Caco-2 (cell line): ENCODE measurements at places on chromosomes 13 and 19. TPM values are rescaled to one million over a fixed set of nuclear protein-coding genes. Genes with fewer than 3 reads are reported as not detected.

DNA sequence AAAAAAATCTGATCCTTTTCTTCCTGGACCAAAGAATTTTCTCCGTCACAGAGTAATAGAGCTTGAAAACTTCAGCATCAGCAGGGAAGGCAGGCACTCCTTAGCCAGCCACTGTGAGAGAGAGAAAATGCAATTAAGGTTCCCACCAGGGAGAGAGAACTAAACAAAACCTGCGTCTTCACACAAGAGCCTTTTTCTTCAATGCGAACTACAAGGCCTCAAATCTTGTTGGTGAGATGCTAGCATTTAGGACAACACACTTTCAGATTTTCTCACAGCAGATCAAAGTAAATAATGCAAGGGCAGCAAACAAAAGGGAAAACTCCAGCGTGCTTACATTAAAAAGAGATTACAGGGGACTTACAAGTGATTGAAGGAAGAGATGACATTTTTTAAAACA lies 80.1 kb downstream of the DACH1 start:
- no peak for DNase-seq

The ZNF274 gene
- 19.9 and 21.6 TPM in 2 replicates for total RNA-seq

- no peak for DNase-seq
These were observed 442.3 kb downstream of the FGF9 start for GRCh38 chr13:22112956-22113745.

The SAE1 gene
- total RNA-seq = 238 and 251 TPM in 2 replicates

The ANGPTL8 gene
- total RNA-seq = not detected in 2 replicates

DNA sequence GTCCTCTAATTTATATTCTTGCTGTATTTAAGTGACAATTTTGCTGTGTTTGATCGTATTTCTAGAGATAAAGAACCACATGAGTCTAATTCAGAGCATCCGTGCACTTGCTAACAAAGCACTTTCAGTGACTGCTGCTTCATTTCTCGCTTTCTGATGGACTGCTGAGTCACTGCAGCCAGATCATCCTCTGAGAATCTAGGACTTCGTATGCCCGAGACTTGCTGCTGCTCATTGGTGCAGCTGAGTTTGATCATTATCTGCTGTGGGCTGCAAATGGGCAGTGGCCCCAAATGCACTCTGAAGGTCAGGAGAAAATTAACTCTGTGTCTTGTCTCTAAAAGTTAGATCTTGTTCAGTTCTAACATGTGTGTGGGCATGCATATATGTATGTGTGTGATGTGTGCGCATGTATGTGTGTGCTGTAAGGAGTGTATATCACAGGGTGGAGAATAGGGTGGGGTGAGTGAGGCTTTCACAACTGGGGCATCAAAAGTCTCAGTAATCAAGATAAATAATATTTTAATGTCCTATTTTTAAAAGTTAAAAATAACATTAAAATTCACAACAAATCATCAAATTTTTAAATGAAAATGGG lies 342.6 kb downstream of the MTUS2 start:
- no peak for DNase-seq

The ZNF229 gene
- total RNA-seq = not detected in 2 replicates

The NECTIN2 gene
- total RNA-seq = 257 and 258 TPM in 2 replicates

DNA sequence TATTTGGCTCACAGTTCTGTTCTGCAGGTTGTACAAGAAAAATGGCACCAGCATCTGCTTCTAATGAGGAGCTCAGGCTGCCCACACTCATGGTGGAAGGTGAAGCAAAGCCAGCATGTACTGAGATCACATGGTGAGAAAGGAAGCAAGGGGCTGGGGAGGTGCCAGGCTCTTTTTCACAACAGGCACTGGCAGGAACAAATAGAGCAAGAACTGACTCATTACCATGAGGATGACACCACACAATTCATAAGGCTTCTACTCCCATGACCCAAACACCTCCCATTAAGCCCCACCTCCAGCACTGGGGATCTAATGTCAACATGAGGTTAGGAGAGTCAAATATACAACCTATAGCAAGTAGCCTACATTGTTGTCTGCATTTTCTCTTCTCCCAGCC lies 522.6 kb downstream of the RFC3 start:
- DNase-seq = no peak

The BCKDHA gene
- total RNA-seq = 9.4 and 19.4 TPM in 2 replicates

DNA sequence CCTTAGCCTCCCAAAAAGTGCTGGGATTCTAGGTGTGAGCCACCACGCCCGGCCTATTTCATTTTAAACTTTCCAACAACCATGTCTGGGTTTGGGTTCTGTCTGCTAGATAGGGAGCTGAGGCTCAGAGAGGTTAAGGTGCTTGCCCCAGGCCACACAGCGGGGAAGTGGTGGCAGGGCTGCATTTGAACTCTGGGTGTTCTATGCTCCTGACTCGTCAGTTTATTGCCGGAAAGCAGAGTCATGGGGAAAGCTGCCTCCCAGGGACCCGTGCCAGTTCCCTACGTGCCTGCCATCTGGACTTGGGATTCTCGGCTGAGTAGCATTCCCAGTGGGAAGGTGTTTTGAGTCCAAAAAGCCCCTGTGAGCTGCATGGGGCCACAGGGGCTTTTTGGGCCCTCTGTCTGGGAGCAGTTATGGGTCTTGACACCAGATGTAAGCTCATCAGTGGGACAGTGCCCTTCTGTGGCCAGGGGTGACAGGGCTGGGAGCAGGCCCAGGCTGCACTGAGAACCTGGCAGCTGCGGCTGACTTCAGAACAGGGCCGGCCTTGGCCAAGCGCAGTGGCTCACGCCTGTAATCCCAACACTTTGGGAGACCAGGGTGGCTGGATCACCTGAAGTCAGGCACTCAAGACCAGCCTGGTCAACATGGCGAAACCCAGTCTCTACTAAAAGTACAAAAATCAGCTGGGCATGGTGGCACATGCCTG lies 10.9 kb downstream of the RFX1 start:
- DNase-seq = no peak

GRCh38 chr19:29674374-29675119 lies 9.3 kb downstream of the PLEKHF1 start:
- no peak for DNase-seq

The ZNF382 gene
- 0.12 and 0.50 TPM in 2 replicates for total RNA-seq

The DCLK1 gene
- total RNA-seq = not detected in 2 replicates

DNA sequence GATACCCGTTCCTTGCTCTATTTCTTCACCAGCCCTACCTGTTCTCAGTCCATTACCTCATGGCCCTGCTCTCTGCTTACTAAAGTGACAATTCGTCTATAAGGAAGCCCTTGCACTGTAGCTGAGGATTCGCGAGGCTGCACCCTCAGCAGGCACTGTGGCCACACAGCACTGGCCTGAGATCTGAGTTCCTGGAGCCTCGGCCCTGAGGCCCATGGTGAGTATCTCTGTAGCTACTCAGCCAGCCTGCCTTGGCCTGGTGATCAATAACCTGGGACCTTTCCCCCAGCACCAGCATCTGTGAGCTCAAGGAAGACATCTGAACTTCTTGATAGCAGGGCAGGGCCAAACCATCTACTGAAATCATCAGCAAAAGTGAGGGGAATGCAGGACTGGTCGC lies 90.7 kb downstream of the RGCC start:
- DNase-seq = no peak

DNA sequence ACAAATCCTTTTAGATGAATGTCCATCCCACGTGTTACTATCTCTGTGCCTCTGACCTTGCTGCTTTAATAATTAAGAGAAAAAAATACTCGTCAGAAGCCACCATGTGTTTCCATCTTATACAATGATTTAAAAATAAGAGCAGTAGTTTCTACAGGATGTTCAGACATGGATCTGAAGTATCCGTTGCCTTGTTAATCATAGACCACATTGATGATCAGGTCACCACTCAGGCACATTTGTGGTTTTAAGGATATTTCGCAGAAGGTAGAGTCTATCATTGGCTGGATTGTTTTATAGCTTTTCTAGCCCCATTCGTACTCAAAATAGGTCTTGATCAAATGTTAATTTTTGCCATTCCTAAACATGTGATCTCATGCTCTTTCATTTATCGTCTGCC lies 710.0 kb upstream of the ARGLU1 start:
- no peak for DNase-seq

- DNase-seq = no peak
These were observed 23.5 kb downstream of the TFDP1 start for GRCh38 chr13:113607889-113608635.

The ADM5 gene
- total RNA-seq = 8.5 and 10.4 TPM in 2 replicates

The AZU1 gene
- total RNA-seq = not detected in 2 replicates

The WTIP gene
- total RNA-seq = 53.3 and 58.0 TPM in 2 replicates

The TEAD2 gene
- 8.6 and 8.8 TPM in 2 replicates for total RNA-seq

The FLT1 gene
- 0.66 and 0.93 TPM in 2 replicates for total RNA-seq

The IZUMO4 gene
- 1.1 and 1.6 TPM in 2 replicates for total RNA-seq

GRCh38 chr19:46373491-46374359 lies 26.8 kb downstream of the PPP5C start:
- no peak for DNase-seq

DNA sequence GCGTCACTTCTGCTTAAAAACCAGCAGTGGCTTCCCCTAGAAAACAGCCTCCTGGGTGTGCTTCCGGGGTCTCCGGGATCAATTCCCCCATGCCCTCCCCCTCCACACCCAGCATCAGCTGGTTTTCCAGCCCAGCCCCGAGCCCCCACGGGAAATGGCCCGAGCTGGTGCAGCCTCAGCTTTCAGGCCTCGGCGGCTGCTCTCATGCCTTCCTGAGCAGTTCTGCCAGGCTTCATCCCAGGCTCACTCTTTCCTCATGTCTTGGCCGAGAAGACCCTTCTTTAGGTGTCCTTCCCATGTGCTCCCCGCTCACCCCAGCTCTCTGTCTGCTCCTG lies 103.1 kb upstream of the RNF113B start:
- DNase-seq = no peak

GRCh38 chr13:102236341-102236740 lies 165.5 kb downstream of the FGF14 start:
- no peak for DNase-seq

GRCh38 chr13:42035905-42036521 lies 12.4 kb upstream of the DGKH start:
- DNase-seq = no peak

The FXYD1 gene
- total RNA-seq = not detected in 2 replicates

The FGF14 gene
- total RNA-seq = not detected in 2 replicates

- no peak for DNase-seq
These were observed at the start of gene FFAR3 for GRCh38 chr19:35357867-35358573. Gene FFAR3, plus strand, starts transcription at chr19:35358460. Its CDS starts 431 bp downstream, at chr19:35358891.

DNA sequence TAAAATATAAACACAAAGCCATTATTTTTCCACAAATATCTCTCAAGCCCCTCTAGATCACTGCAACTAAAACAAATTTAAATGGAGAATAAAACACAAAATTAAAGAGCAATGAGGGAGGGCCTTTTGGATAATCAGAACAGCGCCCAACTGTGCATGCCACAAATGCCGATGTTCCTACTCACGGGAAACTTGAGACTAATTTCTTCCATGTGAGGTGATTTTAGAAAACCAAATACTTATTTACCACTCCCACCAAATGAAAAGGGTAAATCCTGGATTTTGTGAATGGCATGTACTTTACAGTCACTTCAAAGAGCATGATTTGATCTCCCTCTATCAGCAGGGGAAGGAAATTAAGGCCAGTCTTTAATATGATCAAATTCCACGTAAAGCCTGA lies 74.8 kb downstream of the SLC7A1 start:
- DNase-seq = no peak

The ZNF844 gene
- 0.72 and 1.0 TPM in 2 replicates for total RNA-seq

GRCh38 chr13:49649244-49649962 lies 21.1 kb downstream of the ARL11 start:
- no peak for DNase-seq

DNA sequence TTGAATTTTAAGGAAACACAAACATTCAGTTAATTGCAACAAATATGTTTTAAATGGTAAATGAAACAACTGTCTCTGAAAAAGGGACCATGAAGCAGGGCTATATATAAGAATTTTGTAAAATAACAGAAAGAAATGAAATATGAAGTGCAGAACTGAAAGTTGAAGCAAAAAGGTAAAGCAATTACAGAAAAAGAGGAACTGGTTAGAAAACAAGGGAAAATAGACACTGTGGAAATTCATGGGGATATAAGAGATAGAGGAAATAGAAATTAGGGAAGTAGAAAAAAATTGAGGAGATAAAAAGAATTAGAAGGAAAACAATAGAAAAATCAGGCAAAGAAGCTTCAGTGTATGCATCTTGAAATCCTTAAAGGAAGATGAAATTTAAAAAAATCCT lies 40.0 kb upstream of the TDRD3 start:
- no peak for DNase-seq

- DNase-seq = no peak
These were observed 960.0 kb upstream of the PCDH20 start for GRCh38 chr13:62375653-62376052.

DNA sequence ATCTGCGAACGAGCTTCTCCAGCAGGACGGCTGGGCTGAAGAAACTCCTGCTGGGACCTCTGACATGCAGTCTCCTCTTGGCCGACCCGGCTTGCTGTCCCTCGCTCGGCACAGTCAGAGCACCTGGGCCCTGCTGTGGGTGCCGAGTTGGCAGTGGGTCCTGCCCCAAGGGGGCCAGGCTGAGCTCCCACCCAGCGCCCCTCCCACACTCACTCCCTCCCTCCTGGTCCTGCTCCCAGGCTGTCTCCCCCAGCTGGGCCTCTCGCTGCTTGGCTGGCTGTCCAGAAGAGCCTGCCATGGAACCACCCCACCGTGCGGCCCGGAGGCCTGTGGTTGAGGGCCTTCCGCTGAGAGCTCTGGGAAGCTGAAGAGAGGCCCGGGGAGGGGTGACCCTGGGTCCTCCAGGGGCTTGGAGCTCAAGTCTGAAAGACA lies 6.0 kb downstream of the AKT2 start:
- DNase-seq = no peak

The SLC1A6 gene
- total RNA-seq = not detected in 2 replicates

The SLC25A41 gene
- total RNA-seq = 0.23 TPM in 1 of 2 replicates, not detected in the other

- DNase-seq = no peak
These were observed 653.8 kb downstream of the PCDH9 start for GRCh38 chr13:66576381-66576780.

GRCh38 chr19:7792281-7792680 lies 29.2 kb downstream of the CLEC4M start:
- DNase-seq = peak; percentile 78

DNA sequence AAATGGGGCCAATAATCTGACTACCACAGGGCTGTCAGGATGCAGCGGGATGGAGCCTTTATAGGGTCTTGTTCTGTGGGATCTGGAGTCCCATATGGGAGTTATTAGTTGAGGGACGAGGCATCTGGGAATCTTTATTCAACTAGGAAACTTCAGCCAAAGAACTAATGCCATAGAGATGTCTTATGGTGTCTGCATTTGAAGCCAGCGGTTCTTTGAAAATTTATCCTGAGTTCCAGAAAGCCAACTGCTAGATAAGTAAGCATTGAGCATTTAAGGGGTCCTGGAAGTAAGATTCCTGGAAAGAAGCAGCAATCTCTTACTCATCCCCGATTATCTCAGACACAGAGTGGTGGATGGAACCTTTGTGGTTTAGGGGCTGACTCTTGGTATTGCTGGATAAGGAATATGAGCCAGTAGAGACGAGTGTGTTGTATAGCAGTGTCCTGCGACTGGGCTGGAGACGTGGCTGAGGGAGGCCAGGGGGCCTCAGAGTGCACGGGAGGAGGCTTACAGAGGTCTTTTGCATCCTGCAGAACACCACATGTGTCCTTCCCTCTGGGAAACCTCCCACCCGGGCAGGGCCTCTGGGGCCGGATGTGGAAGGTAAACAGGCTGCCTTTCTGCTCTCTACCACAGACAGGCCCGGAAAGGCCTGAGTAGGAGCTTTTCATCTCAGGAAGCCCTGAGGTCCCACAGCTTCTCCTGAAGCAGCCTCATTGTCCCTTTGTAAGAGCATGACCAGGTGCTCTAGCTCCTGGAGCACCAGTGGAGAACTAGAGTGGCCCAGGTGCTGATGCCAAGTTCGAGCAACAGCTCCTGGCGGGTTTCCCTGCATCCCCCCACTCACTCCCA lies 28.8 kb downstream of the ACTN4 start:
- no peak for DNase-seq

The PALM3 gene
- 25.9 TPM in 2 replicates for total RNA-seq

The MIPEP gene
- total RNA-seq = 40.6 and 40.8 TPM in 2 replicates

GRCh38 chr13:43787997-43788396 lies 1.2 kb upstream of the ENOX1 start:
- peak; percentile 73 for DNase-seq
